Breast epithelium (tissue), 4 donors: ENCODE measurements at places on chromosomes 1 and 21. TPM values are rescaled to one million over a fixed set of nuclear protein-coding genes. Genes with fewer than 3 reads are reported as not detected.

BOLA1 gene
- total RNA-seq, result 34.0 TPM

DNA sequence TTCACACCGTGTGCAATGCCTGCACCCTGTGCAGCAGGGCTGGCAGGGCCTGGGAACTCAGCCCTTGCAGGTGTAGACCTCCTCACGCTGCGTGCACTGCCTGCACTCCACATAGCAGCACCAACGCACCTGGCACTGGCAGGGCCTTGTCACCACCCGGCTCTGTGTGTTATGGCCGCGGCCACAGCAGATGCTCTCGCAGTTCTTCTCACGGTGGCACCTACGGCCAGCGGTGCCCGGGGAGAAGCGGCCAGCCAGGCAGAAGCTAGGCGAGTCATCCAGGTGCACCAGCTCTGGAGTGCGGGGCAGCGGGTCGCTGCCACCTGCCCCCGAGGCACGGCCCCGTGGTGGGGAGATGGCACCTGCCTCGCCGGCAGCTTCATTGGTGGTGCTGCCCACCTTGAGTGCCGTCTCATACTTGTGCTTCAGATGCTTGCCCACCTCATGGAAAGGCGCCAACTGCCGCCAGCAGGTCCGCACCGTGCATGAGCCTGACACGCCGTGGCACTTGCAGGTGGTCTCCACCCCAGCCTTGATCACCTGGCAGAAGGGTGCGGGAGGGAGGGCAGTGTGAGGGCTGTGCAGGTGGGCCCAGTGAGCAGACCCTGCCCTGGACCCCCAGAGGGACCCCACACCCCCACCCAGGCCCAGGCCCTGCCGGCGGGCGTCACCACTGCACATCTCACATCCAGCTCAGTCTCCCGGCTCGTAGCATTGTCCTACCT lies 26.1 kb downstream of the WNT9A start:
- no peak for DNase-seq

SEMA6C gene
- total RNA-seq, result 2.9 TPM

DNA sequence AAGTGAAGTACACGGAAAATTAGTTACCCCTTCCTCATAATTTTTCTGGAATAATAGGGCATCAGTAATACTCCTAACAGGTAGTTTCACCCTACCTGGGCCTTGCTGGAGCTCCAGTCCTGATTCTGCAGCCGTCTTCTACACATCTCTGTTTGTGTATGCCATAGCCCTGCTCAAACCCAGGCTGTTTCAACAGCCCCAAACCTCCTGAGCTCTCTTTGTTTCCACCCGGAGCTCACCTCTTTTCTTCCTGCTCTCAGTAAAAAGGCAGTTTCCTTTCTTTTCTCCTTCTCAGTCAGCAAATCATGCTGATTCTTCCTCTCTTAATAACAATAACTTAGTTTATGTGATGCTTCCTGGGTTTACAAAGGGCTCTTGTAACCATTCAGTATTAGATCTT lies 355.1 kb upstream of the RUNX1 start:
- DNase-seq, result no peak

RNPC3 gene
- 41.0 TPM for total RNA-seq

INTS3 gene
- 53.4 TPM for total RNA-seq

C1orf226 gene
- 21.1 TPM for total RNA-seq

- DNase-seq, result no peak
These were observed 149.1 kb downstream of the GREM2 start for GRCh38 chr1:240462766-240463395.
